Calu3 (cell line): ENCODE measurements at places on chromosomes 2 and 18. TPM values are rescaled to one million over a fixed set of nuclear protein-coding genes. Genes with fewer than 3 reads are reported as not detected.

DNA sequence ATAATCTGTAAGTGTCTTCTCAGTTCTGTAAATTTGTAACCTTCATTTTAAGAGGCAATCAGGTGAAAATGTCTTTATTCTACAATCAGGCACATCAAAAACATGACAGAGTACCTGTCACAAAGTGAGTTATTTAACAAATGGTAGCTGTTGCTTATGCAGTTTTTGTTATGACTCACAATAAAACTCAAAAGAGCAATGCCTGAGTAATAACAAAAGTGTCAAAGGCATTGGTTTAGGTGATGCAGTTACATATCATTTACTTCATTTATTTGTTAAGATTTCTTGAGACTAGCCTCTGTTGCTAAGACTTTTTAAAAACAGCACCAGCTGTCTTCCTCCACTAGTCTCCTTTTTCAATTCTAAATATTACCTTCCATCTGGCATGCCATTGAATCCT lies 177.8 kb downstream of the KIAA1328 start:
- DNase-seq: no peak
- H3K4me3 ChIP-seq: no peak overlapping the region
- no peaks in the 10 kb centered on the region for H3K36me3 ChIP-seq
- no peaks in the 10 kb centered on the region for H3K4me1 ChIP-seq
- no peaks in the 10 kb centered on the region for H3K27me3 ChIP-seq

DNA sequence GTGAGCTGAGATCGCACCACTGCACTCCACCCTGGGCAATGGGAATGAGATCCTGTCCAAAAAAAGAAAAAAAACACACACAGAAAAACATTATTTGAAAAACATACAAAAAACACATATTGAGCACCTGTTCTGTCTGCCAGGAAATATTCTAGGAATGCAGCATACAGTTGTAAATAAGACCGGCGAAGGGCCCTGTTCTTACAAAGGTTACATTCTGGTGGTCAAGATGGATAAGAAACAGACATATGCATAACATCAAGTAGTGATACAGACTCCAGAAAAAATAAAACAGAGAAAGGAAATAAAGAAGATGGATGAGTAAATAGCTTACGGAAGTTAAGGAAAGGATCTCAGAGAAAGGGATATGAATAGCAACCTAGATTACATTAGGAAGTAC lies 159.8 kb downstream of the GALNT3 start:
- no peaks in the 10 kb centered on the region for H3K36me3 ChIP-seq
- H3K4me3 ChIP-seq: no peak overlapping the region
- no peak overlapping the region for H3K27ac ChIP-seq
- H3K27me3 ChIP-seq: no peaks in the 10 kb centered on the region
- DNase-seq: no peak
- no peaks in the 10 kb centered on the region for H3K4me1 ChIP-seq

DNA sequence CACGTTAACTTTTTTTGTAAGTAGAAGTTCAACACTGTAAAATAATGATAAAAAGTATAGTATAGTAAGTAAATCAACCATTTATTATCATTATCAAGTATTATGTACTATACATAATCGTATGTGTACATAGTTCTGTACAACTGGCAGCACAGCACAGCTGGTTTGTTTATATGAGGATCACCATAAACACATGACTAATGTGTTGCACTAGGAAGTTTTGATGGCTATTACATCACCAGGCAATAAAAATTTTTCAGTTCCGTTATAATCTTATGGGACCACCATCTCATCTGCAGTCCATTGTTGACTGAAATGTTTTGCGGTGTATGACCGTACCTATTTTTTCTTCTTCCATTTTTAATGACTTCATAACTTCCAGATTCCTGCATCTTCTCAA lies 39.2 kb upstream of the ZNF385B start:
- no peak overlapping the region for H3K4me3 ChIP-seq
- H3K36me3 ChIP-seq: no peaks in the 10 kb centered on the region
- no peak for DNase-seq
- H3K4me1 ChIP-seq: no peaks in the 10 kb centered on the region

GRCh38 chr2:190255676-190256075 lies 64.0 kb downstream of the HIBCH start:
- H3K27ac ChIP-seq: no peak overlapping the region
- no peak for DNase-seq
- H3K27me3 ChIP-seq: no peaks in the 10 kb centered on the region
- H3K36me3 ChIP-seq: no peaks in the 10 kb centered on the region
- no peaks in the 10 kb centered on the region for H3K4me1 ChIP-seq

Gene CAPN14
- total RNA-seq: 0.35 and 0.42 TPM in 2 replicates

Gene CXCR1
- total RNA-seq: not detected in 2 replicates

Gene ZNG1B
- total RNA-seq: 45.0 and 49.7 TPM in 2 replicates

Gene GAREM1
- 17.0 and 19.3 TPM in 2 replicates for total RNA-seq

Gene TMEM17
- total RNA-seq: 3.3 and 3.6 TPM in 2 replicates
